ENCODE measurements at places on chromosomes 1 and 21.

- no peak for DNase-seq
- H3K36me3 ChIP-seq = no peaks in the 10 kb centered on the region
- no peaks in the 10 kb centered on the region for H3K4me1 ChIP-seq
- no peaks in the 10 kb centered on the region for H3K27me3 ChIP-seq
These were observed 148.3 kb downstream of the RHOU start for GRCh38 chr1:228883535-228883934.

DNA sequence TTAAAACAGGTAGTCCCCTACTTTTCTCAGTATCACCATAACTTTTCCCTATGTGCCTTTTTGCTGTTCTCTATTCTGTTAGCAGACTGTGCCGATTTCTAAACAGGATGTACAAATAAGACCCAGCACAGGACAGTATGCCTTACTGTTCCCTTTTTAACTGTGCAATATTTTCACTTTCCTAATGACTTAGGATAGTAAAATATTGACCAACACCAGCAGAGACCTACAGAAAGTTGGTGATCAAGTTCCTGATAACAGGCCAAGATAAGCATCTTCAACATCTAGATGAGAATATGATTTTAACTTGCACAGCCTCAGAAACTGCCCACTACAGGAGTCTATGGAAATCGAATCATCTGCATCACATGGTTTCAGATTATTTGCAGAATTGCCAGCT is 42.0 kb downstream of the ADSS2 start:
- H3K36me3 ChIP-seq = peaks cover 51% of the 10 kb centered on the region
- no peaks in the 10 kb centered on the region for H3K4me1 ChIP-seq
- no peaks in the 10 kb centered on the region for H3K27me3 ChIP-seq
- H3K4me3 ChIP-seq = no peak overlapping the region
- no peak for DNase-seq
- H3K27ac ChIP-seq = no peak overlapping the region

DNA sequence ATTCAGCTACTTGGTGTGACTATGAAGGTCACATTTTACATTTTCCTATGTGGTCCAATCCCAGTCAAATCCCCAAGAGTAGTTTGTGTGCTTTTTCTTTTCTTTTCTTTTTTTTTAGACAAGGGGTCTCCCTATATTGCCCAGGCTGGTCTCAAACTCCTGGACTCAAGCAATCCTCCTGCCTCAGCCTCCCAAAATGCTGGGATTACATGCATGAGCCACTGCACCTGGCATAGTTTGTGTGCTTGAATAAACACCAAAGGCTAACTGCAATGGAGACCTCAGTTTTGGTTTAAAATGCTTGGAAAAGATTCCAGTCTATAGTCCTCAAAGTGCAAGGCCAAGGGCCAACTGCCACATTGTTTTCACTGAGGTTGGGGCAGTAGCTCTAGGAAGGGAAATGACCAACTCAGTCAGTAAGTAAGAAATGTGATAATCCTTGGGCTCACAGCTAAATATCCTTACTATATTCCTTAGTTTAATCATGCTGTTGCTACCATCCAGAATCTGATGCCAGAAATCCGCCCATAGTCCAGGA is 38.6 kb downstream of the EIF2B3 start:
- H3K27me3 ChIP-seq = no peaks in the 10 kb centered on the region
- H3K27ac ChIP-seq = peak overlapping the region; percentile 70
- peaks cover 19% of the 10 kb centered on the region for H3K4me1 ChIP-seq
- H3K36me3 ChIP-seq = no peaks in the 10 kb centered on the region
- DNase-seq = no peak

- peak overlapping the region; percentile 88 for H3K27ac ChIP-seq
- H3K4me3 ChIP-seq = no peak overlapping the region
- no peaks in the 10 kb centered on the region for H3K36me3 ChIP-seq
- H3K27me3 ChIP-seq = no peaks in the 10 kb centered on the region
- H3K4me1 ChIP-seq = no peaks in the 10 kb centered on the region
These were observed 26.2 kb upstream of the EPHA2 start for GRCh38 chr1:16181887-16182719.

- H3K36me3 ChIP-seq = no peaks in the 10 kb centered on the region
- H3K27me3 ChIP-seq = no peaks in the 10 kb centered on the region
- no peak overlapping the region for H3K27ac ChIP-seq
- H3K4me1 ChIP-seq = no peaks in the 10 kb centered on the region
These were observed 428.4 kb upstream of the B3GALT2 start for GRCh38 chr1:193614817-193615216.

DNA sequence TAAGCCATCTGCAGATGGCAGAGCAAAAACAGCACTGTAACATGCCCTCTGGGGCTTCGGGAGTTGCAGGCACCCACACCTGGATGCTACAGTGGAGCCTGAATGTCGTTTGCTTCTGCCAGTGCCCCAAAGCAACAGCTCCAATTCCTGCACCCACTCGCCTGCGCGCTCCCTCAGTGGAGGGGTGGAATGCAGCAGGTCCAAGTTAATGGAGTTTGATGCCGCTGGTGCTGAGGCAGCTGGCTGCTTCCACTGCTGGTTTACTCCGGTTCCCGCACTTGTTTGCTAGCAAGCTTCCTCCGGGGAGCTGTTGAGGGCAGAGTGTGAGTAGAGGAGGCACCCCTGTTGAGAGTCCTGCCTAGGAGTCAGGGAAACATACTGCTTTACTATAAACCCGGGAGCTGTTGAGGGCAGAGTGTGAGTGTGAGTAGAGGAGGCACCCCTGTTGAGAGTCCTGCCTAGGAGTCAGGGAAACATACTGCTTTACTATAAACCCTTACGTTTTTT is 584.0 kb upstream of the TMPRSS15 start:
- H3K27ac ChIP-seq = no peak overlapping the region
- no peak for DNase-seq
- H3K4me3 ChIP-seq = no peak overlapping the region
- H3K4me1 ChIP-seq = peaks cover 9% of the 10 kb centered on the region

GRCh38 chr1:47432071-47433036 is 5.5 kb upstream of the FOXD2 start:
- H3K4me1 ChIP-seq = peaks cover 45% of the 10 kb centered on the region
- no peak overlapping the region for H3K27ac ChIP-seq
- H3K36me3 ChIP-seq = no peaks in the 10 kb centered on the region

GRCh38 chr1:243246916-243247315 is 8.2 kb downstream of the CEP170 start:
- no peaks in the 10 kb centered on the region for H3K27me3 ChIP-seq
- no peak for DNase-seq
- H3K36me3 ChIP-seq = no peaks in the 10 kb centered on the region
- no peak overlapping the region for H3K4me3 ChIP-seq
- no peaks in the 10 kb centered on the region for H3K4me1 ChIP-seq

GRCh38 chr1:161439280-161440232 is 65.7 kb upstream of the FCGR2A start:
- no peak overlapping the region for H3K27ac ChIP-seq
- no peaks in the 10 kb centered on the region for H3K36me3 ChIP-seq
- DNase-seq = no peak
- H3K4me3 ChIP-seq = no peak overlapping the region
- no peaks in the 10 kb centered on the region for H3K27me3 ChIP-seq
